ENCODE measurements at places on chromosomes 2 and 18. TPM values are rescaled to one million over a fixed set of nuclear protein-coding genes. Genes with fewer than 3 reads are reported as not detected.

Gene ITGA4
- total RNA-seq = 227 TPM

Gene SESTD1
- total RNA-seq = 10.4 TPM

Gene TAF4B
- total RNA-seq = 7.5 TPM

Gene LYPD6B
- not detected for total RNA-seq

Gene EMX1
- total RNA-seq = not detected

Gene STAT4
- 177 TPM for total RNA-seq

Gene MATN3
- total RNA-seq = not detected

Gene FAM237A
- not detected for total RNA-seq

Gene NT5DC4
- total RNA-seq = not detected
